ENCODE measurements at places on chromosomes 2 and 18.
A peak's percentile ranks its signal among the peaks of the same experiment; 100 is the strongest.

- no peak overlapping the region for H3K27ac ChIP-seq
- H3K27me3 ChIP-seq: peaks cover 2% of the 10 kb centered on the region
- peaks cover 2% of the 10 kb centered on the region for H3K4me1 ChIP-seq
Observed at GRCh38 chr2:239580199-239580527, 179.3 kb upstream of the HDAC4 start.

- no peak overlapping the region for H3K27ac ChIP-seq
- no peaks in the 10 kb centered on the region for H3K36me3 ChIP-seq
- peaks cover 53% of the 10 kb centered on the region for H3K27me3 ChIP-seq
- H3K4me3 ChIP-seq: no peak overlapping the region
- DNase-seq: no peak
Observed at GRCh38 chr2:232473467-232473890, 14.2 kb downstream of the ECEL1 start.

DNA sequence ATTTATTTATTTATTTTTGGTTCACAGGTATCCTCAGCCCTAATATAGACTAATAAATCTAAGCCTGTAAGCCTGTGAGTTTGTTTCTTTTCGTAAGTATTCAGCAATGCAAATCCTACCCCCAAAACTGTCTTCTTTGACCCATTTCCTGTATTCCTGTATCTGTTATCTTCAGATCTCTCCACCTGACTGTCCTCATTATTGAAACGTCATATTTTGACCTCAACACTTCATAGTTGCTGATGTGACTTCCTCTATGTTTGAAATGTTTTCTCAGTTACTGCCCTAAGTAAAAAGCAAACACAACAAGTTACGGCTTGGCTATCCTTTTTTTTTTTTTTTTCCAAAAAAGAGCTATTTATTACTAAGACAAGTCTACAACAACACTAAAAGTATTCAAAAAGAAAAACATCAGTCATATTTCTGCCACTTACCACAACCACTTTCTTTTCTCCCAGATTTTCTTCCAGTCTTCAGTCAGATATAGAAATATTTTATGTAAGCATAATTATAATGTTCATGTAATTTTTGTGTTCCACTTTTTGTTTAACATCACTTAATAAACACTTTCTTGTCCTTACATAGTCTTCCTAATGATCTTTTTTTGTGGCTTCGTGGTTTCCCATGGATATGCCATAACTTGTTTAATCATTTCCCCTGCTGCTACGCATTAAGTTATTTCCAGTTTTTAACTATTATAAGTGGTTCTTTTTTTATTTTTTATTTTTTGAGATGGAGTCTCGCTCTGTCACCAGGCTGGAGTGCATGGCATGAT is 45.0 kb upstream of the EML4 start:
- no peaks in the 10 kb centered on the region for H3K27me3 ChIP-seq
- H3K4me3 ChIP-seq: peak overlapping the region; percentile 15
- peak overlapping the region; percentile 56 for H3K27ac ChIP-seq
- DNase-seq: no peak
- peaks cover 4% of the 10 kb centered on the region for H3K36me3 ChIP-seq

DNA sequence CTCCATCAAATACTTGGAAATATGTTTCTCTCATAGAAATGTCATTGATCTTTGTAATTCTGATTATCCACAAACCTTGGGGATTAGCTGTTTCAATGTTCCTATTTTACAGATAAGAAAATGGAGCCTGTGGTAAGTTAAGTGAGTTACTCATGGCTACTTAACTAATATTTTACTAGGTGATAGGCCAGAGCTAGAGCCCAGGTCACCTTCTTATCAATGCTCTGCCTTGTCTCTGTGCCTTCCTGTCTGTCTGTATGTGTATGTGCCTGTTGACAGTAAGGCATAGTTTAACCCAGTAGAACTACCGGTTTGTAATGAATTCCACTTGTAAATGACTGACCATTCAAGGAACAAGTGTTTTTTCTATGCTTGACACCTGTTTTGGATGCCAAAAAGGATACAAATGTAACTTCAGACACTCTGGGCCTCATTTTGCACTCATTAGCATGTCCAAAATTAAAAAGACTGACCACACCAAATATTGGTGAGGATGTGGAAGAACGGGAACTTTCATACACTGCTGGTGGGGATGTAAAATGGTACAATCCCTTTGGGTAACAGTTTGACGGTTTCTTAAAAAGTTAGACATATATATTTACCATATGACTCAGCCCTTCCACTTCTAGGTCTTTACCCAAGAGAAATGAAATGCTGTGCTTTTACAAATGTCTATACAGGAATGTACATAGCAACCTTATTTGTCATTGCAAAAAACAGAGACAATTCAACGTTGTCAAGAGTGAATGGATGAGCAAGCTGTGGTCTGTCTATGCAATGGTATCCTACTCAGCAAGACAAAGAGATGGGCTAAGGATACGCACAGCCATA is 19.6 kb upstream of the IL1A start:
- H3K4me1 ChIP-seq: peaks cover 38% of the 10 kb centered on the region
- H3K36me3 ChIP-seq: no peaks in the 10 kb centered on the region
- H3K27ac ChIP-seq: peak overlapping the region; percentile 83
- no peaks in the 10 kb centered on the region for H3K27me3 ChIP-seq
- DNase-seq: no peak
- H3K4me3 ChIP-seq: no peak overlapping the region

- H3K4me1 ChIP-seq: no peaks in the 10 kb centered on the region
- peaks cover 4% of the 10 kb centered on the region for H3K27me3 ChIP-seq
- no peak overlapping the region for H3K27ac ChIP-seq
- no peaks in the 10 kb centered on the region for H3K36me3 ChIP-seq
Observed at GRCh38 chr2:200640901-200641300, 55.1 kb downstream of the AOX1 start.

DNA sequence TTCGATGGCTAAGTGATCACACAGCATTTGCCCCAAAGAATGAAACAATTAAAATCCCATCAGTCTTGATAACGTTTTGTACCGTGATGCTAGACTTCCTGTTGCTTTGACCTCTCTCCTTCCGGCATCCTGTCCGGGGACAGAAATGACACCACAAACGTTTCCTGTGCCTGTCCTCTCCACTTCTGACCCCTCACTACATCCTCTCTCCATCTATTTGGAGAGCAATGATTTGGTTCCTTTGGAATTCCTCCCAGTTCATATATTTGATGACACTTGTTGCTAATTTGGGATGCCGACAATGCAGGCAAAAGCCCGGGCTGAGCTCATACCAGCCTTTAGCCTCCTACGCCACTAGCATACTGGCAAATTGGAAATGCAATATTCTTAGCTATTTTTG is 151.2 kb upstream of the CCDC68 start:
- no peaks in the 10 kb centered on the region for H3K36me3 ChIP-seq
- no peaks in the 10 kb centered on the region for H3K4me1 ChIP-seq
- no peaks in the 10 kb centered on the region for H3K27me3 ChIP-seq
- DNase-seq: no peak
